ENCODE measurements at places on chromosomes 4 and X.

GRCh38 chrX:28969126-28969525 is 381.9 kb downstream of the IL1RAPL1 start:
- no peak for DNase-seq

GRCh38 chr4:152072906-152073305 is 312.1 kb upstream of the GATB start:
- DNase-seq, result no peak

- DNase-seq, result no peak
These were observed 26.1 kb downstream of the PDGFC start for GRCh38 chr4:156945532-156945931.

DNA sequence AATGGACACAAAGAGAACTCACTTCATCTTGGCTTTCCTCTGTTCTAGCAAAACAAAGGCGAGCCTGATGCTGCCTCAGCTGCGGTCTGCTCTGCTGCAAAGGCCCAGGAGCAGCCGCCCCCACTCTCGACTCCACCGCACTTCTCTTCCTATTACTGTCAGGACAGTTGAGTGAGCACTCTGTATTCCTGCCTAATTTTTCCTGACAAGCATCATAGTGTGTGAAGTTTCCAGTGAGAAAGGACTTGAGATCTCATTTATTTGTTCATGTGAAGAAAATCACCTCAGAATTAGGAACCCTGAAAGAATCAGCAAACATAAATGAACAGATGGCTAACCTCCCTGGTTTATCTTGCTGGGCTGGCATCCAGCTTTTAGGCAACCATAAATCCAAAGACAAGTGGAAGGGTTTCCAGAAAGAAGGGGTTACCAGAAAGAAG is 15.6 kb downstream of the SCARB2 start:
- no peak for DNase-seq

DNA sequence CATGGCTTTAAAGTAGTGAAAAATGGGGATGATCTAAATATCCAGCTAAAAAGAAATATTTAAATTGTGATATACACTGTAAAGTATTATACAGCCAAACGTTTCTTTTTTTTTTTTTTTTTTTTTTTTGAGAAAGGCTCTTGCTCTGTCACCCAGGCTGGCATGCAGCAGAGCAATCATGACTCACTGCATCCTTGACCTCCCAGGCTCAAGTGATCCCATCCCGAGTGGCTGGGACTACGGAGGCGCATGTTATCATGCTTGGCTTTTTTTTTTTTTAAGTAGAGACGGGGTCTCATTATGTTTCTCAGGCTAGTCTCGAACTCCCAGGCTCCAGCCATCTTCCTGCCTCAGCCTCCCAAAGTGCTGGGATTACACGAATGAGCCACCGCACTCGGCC is 17.1 kb downstream of the SMIM14 start:
- DNase-seq, result no peak

DNA sequence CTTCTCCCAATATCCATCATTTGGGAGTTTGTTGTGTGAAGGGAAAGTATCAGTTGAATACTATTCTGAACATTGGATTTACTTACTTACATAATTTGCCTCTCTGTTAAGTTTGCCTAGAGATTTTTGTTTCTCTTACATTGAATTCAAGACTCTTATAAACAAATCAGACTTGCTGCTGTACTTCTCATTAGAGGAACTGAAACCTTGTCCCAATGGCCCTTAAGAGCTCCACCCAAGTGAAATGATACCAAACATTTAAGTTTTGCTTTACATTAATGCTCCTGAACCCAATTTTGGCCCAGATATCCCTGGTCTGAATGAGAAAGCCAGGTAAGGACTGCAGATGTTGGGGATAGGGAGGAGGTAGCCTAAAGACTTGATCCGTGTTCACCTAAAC is 32.0 kb downstream of the HAND2 start:
- DNase-seq, result no peak

- no peak for DNase-seq
These were observed 1.2 kb upstream of the TADA2B start for GRCh38 chr4:7041801-7042502.

GRCh38 chr4:169208516-169208915 is 62.2 kb downstream of the SH3RF1 start:
- no peak for DNase-seq

GRCh38 chr4:157270108-157270507 is 49.6 kb downstream of the GRIA2 start:
- no peak for DNase-seq

DNA sequence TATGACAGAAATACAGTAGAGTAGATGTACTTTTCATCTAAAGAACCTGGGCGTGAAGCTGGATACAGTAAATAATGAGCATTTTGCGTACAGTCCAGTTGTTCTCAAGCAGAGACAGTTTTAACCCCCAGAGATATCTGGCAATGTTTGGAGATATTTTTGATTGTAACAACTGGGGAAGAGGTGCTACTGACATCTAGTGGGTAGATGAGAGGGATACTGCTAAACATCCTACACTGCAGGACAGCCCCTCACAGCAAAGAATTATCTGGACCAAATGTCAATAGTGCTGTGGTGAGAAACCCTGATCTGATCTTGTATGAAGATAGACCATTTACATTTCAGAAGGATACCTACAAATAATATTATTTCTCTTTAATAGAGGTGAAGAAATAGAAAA is 200.2 kb upstream of the FAM47A start:
- DNase-seq, result no peak

DNA sequence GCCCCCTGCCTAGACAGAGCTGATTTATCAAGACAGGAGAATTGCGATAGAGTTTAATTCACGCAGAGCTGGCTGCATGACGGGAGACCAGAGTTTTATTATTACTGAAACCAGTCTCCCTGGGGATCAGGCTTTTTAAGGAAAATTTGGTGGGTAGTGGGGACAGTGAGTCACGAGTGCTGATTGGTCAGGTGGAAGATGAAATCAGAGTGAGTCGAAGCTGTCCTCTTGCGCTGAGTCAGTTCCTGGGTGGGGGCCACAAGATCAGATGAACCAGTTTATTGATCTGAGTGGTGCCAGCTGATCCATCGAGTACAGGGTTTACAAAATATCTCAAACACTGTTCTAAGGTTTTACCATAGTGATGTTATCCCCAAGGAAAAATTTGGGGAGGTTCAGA is 36.6 kb downstream of the MYOZ2 start:
- DNase-seq, result no peak

GRCh38 chr4:158079661-158080060 is 93.2 kb downstream of the GASK1B start:
- no peak for DNase-seq

- DNase-seq, result no peak
These were observed 51.8 kb downstream of the SCML1 start for GRCh38 chrX:17788956-17789562.

DNA sequence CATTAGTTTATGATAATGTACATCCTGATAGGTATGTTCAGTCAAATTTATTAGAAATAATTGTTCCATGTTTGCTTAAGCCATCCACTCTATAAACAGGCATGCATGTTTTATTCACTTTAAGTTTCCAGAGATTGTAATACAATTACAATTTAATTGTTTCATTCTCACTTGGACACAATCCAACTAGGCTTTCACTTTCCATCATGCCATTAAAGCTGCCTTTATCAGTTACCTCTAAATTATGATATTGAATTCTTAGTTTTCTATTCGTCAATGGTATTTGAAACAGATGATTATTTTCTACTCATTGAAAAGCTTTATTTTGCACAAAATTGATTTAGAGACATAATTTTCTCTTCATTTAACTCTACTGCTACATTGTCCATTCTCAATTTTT is 1196.3 kb downstream of the RAPGEF2 start:
- DNase-seq, result no peak

- no peak for DNase-seq
These were observed 44.9 kb upstream of the DDX3X start for GRCh38 chrX:41289095-41289494.

DNA sequence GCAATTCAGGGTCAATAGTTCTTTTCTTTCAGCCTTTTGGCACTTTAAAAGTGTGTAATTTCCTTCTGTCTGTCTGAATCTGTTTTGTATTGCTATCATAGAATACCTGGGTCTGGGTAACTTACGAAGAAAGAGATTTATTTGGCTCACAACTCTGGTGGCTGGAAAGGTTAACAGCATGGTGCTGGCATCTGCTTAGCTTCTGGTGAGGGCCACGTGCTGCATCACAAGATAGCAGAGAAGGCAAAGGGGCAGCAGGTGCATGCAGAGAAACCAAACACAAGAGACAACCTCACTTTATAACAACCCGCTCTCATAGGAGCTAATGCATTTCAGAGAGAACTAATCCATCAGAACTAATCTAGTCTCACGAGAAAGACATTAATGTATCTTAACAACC is 18.8 kb downstream of the RGN start:
- DNase-seq, result no peak

DNA sequence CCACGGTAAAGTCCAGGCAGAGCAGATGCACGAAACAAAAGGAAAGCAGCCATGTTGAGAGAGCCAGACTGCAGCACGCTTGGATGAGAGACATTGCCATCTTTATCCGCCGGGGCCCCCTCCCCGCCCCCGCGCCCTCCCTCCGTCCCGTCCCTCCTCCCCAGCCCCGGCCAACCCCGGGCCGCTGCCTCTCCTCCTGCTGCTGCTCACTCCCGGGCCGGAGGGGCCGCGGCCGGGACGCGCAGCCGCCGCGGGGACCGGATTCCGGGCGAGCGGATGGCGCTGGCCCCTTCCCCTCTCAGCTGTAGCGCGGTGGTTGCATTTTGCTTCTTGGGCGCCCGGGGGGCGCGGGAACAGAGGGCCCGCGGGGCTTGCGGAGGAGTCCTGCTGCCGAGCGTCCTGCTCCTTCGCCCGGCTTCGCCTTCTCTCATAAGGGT is 542 bp downstream of the RNF150 start:
- DNase-seq, result peak; percentile 3

All from stimulated activated CD4-positive, alpha-beta T cell treated with anti-CD3 and anti-CD28 coated beads, Interleukin-4, amount 100 ng/mL, for 1 hour (primary cell).